ENCODE measurements at places on chromosomes 3 and 15.

GRCh38 chr3:170636400-170636973 lies 50.6 kb upstream of the SLC7A14 start:
- no peak for DNase-seq

DNA sequence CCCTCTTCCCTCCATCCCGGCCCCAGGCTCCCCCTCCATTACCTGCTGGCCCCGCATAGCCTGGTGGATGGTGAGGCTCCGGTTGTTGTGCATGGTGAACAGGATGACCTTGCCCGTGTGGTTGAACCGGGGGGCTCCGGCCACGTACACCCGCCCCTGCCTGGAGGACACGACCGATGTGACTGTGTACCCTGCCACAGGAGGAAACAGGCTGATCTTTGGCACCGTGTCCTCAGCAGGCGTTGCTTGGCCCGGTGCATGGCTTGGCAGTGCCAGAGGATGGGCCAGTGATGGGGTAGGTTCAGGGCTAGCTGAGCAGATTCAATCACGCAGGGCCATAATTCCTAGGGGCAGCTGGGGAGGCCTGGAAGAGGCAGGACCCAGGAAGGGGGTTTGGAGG lies 58.1 kb downstream of the FEM1B start:
- DNase-seq, result no peak

DNA sequence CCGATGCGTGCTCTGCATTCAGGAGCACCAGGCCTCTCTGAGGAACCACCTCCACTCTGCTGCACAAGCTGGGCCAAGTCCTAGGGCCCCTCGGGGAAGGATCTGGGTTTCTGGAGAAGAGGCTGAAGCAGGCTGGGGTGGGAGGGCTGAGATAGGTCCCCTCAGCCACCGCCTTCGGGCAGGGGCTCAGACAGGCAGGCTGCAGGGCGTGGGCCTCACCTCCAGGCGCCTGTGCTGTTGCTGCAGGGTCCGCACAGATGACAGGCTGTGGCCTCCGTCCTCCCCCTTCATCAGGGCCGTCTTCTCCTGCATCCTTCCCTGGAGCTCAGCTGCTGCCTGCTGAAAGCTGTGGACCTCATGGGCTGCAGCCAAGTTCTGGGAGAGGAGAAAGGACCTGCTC lies 15.2 kb downstream of the PLA2G4B start:
- DNase-seq, result no peak

DNA sequence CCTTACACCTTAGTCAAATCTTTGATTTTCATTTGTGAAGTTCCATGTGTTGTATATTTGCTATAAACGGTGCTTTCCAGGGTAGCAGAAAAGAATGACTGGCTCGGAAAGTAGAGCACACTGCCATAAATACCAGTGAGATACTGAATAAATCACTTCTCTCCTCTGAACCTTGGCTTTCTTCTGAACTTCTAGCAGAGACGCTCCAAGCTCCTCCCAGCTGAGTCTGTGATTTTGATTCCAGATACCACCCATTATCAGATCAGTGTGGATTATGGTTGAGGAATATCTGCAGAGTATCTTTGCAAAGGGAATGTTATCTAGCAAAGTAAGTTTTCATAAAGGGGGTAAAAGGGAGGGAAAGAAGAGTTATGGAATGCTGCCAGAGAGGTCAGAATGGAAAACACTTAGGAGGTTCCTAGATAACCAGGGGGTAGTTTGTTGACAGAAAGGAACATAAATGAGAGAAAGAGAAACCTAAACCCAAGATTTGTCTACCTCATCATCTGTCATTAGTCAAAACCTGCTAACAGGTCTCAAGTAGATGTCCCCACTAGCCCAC lies 98.5 kb upstream of the PSMD6 start:
- DNase-seq, result no peak

DNA sequence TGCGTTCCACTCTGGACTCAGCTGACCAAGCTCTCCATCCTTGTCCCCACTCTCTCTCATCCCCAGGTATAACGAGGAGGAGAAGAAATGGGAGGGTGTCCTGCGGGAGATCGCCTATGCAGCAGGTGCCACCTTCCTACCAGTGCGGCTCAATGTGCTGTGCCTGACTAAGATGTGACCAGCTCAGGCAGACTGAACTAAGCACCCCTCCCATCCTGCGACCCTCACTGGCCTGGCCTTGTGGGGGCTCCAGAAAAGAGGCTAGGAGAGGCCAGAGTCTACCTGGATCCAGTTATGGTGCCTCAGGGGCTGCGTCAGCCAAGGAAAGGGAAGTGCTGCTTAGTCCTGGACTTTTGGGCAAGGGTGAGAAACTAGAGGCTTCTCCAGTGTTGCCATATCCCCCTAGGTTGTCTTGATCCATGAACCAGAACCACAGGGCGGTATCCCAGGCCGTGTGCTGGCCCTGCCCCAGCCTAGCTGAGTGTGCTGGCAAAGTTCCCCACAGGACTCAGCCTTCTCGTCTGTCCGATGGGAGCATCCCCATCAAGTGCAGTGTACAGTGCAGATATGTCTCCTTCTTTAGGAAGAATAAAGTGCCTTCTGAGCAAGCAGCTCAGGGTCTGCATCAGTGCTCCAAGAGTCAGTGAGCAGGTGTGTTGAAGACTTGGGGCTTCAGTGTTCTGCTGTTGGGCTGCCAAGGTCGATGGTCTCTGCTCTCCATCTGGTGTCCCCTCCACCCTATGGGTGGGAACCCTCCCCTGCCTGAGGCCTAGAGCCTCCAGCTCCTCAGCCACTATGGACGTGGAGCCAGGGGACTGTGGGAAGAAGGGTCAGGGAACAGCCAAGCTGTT lies 6.7 kb downstream of the KLHL40 start:
- DNase-seq, result no peak

DNA sequence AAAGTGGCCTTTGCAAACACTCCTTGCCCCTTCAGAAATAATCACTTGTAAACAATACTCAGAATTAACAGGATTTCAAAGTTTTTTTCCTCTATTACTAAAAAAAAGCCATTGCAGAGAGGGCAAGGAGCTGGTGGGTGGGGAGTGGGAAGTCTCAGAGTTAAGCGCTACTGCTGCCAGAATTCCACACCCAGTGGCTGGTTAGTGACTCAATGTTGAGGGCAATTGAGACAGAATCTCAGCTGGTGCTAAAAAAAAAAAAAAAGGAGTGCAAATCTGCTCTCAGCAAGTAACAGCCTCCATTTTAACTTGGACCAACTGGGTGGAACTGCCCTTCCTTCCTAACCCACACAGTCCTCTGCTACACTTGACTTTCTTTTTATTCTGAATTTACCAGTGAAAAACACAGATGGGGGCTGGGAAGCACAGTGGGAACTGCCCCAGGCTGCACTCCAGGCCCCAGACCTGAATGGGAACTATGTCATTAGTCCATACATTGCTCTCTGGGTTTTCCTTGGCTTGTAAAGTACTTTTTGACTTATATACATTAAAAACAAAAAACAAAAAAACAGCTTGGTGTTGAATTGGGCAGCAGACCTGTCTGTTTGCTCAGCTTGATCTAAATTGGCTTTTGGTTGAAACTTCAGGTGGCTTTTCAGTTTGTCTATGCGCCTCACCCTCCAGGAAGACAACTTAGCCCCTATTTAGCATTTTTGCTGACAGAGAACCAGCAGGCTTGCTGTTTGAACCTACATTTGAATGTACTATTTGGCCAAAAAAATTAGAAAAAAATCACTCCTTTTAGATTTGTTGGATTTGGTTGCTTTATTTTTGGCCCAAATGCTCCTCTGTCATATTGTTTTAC lies 357.8 kb upstream of the TBL1XR1 start:
- no peak for DNase-seq

- no peak for DNase-seq
Observed at GRCh38 chr15:101621961-101622360, 30.2 kb downstream of the TM2D3 start.

- no peak for DNase-seq
Observed at GRCh38 chr15:74227968-74228722, 8.0 kb upstream of the CCDC33 start.

- DNase-seq, result no peak
Observed at GRCh38 chr3:135081451-135081850, 286.4 kb downstream of the EPHB1 start.

DNA sequence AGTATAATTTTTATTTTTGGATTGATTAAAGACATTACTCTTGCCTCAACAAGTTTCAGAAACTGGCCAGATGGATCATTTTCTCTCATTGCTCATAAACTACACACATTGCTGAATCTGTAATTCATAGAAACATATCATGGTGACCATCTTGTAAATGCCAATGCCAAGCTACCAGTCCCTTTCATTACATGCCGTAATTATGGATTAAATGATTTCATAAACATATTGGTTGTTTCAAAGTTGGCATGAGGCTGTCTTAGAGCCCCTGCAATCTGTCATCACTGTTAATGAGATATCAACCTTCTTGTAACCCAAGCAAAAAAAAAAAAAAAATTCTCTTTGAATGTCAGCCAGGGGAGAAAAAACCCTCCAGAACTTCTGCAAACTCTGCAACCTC lies 112.2 kb downstream of the DCLK3 start:
- no peak for DNase-seq

DNA sequence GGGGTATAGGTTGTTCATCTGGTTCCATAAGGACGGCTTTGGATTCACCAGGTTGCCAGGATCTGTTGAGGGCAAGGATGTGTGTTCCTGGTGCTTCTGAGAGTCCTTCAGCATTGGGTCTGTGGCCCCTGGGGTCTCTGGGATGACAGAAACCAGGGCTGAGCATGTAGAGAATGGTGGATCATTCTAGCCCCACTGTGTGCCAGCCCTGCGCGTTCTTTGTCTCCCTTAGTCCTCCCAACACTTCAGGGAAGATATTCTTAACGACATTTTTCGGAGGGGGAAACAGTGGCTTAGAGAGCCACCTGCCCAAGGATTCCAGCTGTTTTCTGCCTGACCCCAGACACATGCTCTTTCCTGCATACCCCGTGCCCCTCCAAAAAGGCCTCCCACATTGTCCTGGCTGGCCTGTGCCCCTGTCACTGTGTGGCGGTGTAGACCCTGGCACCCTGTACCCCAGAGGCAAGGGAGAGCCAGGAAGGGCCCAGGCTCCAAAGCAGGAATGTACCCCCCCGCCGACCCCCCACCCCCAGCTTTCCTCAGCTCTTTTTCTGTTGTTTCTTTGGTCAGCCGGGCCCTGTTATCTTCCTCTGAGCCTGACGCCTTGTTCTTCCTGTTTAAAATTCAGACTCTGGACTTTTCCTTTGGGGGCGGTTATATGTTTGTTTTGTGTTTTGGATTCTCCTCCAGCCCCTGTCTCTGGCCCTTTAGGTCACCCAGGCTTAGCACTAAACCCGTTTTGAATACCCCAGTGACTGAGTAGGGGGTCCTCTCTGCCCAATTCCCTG lies 57.8 kb upstream of the SMAD6 start:
- DNase-seq, result no peak

DNA sequence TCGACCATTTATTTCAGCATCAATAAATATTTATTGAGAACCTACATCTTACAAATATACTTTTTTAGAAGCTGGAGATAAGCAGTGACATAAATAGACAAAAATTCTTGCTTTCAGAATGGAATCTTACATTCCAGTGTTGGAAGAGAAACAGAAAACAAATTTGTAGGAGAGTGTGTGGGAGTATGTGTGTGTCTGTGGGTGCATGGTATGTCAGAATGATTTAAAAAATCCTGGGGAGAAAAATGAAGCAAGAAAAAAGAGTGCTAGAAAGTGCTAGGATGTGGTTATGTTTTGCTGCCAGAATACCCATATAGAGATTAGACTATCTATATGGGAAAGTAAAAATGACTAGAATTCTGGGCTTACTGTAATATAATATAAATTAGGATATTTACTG lies 561.7 kb upstream of the SGO1 start:
- DNase-seq, result no peak

DNA sequence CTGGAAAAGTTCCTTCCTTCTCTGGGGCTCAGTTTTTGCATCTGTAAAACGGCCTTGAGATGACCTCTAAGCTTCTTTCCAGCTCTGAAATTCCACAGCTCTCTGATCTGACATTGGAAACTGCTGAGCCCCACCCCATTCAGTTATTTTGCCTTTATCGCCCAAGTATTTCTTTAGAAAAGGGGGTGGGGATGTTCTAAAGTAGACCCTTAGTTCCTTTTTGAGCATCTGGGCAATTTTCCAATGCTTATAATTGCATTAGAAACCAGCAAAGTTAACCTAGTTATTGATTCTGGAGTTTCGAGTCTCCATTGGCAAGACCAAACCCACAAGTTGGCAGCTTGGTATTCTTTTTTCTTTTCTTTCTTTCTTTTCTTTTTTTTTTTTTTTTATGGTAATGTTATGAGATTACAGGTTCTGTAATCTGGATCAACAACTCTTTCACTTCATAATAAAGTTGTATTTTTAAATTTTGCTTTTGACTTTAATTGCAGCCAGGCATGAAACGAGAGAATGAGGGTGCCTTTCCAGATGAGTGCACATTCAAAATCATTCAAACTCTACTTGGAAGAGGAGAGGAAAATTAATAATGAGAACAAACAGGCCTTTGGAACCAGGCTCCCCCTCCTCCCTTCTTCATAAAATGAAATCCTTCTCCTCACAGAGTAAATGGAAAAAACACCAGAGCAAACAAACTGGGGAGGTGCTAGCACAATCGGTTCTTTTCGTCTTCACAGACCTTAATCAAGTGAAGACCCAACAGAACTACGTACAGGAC lies 76.8 kb upstream of the LRIG1 start:
- DNase-seq, result no peak

GRCh38 chr15:57580866-57581265 lies 10.8 kb upstream of the MYZAP start:
- DNase-seq, result no peak

DNA sequence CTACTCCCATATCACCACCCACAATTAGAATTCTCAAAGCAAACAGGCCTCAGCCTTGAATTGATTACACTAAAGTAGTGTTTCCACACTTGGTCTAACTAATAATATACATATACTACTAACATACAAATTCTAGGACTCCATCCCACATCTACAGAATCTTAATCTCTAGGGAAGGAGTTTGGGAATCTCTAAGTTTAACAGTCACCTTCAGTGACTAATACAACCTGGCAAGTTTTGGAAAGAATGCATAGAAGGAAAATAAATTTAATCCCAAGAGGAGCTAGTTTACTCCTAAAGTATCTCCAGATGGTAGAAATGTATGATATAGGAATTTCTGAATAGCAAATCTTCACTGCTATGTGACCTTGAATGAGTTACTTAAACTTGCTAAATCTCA lies 9.1 kb downstream of the CLPX start:
- DNase-seq, result no peak

- DNase-seq, result no peak
Observed at GRCh38 chr15:69076756-69077155, 62.3 kb downstream of the NOX5 start.

GRCh38 chr15:71939981-71940588 lies 129.7 kb downstream of the NR2E3 start:
- DNase-seq, result no peak

DNA sequence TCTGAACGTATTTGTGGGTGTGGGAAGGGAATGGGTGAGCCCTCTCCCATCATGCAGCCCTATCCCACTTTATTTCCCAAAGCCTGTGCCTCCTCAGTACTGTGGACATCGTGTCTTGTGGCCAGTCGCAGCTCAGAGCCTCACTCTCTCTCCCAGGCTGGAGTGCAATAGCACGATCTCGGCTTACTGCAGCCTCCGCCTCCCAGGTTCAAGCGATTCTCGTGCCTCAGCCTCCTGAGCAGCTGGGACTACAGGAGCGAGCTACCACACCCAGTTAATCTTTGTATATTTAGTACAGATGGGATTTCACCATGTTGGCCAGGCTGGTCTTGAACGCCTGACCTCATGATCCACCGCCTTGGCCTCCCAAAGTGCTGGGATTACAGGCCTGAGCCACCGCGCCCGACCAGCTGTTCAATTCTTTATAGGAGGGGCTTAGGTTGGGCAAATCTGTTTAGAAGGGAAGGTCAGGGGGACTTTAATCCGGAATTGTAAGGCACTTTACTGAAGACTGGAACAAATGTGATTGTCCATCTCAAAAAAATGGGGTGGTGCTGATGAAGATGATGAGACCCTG lies 42.7 kb upstream of the BDH1 start:
- DNase-seq, result no peak
